ENCODE measurements at places on chromosomes 16 and 17.

GRCh38 chr17:80439499-80439898 lies 24.5 kb downstream of the ENDOV start:
- DNase-seq: no peak

DNA sequence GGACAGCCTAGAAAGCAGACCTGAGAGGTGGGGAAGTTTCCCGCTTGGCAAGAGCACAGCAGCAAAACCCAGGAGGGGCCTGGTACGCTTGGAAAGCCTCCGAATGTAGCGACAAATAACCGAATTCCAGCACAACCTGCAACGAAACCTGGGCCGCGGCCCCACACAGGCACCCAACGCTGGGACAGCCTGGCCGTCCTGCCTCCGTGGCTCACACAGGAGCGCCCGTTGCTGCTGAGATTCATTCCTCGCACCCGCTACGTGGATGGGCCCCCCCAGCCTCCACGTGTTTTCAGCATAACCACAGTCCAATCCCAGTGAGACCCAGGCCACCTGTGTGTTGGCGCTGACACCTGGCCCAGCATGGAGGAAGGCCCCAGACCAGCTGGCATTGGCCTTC lies 42.9 kb downstream of the LMF1 start:
- no peak for DNase-seq

GRCh38 chr17:68296217-68297191 lies 5.2 kb downstream of the ARSG start:
- DNase-seq: no peak

GRCh38 chr17:10956821-10957220 lies 118.9 kb upstream of the PIRT start:
- no peak for DNase-seq

DNA sequence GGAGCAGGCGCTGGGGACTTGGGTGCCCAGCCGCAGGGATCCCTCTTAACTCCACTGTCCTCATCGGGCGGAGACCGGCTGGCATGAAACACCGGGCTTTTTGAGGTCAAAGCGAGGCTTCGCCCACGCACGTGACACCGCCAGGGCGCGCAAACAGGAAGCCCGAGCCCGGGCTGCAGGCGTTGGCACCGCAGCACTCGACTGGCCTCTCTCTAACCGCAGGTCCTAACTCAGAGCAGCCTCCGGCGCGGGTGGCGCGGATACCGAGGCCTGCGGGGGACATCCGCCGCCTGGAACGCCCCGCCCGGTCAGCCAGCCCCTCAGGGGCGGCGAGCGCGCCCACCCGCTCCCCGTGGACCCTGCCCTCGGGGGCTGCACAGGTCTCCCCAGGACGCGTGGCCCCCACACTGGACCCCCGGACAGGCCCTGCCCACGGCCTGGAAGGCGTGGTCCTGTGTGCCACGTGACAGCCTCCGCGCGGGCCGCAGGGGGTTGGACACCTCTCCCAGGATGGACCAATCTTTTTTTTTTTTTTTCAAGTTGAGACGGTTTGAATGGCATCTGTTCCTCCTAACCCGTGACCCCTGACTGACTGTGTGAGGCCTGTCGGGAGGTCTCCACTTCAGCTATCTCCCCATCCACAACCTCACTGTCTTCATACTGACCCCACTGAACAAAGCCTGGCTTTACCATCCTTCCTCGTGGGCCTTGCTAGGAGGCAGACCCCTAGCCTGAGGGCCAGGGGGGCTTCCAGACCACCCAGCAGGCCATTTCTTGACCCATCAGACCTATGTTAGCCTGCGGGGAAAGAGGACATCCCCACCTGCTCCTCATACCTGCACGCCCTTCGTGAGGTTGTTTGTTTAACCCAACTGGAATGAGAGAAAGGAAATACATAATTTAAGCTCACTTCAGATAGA lies 8.4 kb upstream of the SLC47A2 start:
- DNase-seq: peak; percentile 35

- DNase-seq: no peak
These were observed 42.6 kb upstream of the ERN1 start for GRCh38 chr17:64172510-64172909.

DNA sequence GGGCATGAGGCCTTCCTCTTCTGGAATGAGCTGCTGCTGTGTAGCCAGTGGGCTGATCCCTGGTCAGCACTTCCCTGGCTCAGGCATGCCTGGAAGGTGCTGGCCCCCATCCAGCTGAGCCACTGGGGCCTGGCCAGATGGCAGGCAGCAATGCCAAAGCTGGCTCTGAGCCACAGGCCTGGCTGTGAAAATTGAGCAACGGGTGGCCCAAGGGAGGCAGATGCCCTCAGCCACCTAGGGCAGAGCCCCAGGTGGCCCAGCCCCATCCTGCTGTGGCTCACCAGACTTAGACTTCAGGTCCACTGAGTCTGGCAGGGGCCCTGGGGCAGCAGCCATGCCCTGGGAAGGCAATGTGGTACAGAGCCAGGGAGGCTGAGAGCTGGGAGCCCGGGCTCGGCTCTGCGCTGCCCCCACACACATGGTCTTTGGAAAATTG lies 8.5 kb upstream of the CRHR1 start:
- DNase-seq: no peak

- no peak for DNase-seq
These were observed 434.4 kb upstream of the ZFHX3 start for GRCh38 chr16:73482310-73482709.

DNA sequence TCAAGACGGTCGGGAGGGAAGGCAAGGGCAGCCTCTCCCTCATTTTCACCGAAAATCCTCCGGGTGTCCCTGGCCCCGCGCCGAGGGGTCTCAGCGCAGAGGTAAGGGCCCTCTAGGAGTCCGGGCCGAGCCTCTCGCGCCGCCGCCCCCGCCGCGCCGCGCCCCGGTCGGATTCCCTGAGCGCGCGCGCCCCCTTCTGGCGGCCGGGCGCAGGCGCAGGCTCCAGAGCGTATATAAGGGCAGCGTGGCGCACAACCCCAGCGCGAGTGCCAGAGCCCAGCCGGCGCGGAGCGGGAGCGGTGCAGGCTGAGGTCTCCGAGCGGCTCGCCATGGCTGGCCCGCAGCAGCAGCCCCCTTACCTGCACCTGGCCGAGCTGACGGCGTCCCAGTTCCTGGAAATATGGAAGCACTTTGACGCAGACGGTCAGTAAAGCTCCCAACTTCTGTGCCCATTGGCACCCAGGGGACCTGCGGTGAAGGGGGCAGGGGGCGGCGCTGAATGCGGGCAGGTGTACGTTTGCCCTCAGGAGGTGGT lies at the start of gene CALB2:
CALB2 (plus strand) TSS at position 260 of the 535 bp plus-strand sequence; CDS start at position 330, 70 bp downstream.
- peak; percentile 25 for DNase-seq

- no peak for DNase-seq
These were observed 1594.0 kb upstream of the GOT2 start for GRCh38 chr16:60328152-60328551.

DNA sequence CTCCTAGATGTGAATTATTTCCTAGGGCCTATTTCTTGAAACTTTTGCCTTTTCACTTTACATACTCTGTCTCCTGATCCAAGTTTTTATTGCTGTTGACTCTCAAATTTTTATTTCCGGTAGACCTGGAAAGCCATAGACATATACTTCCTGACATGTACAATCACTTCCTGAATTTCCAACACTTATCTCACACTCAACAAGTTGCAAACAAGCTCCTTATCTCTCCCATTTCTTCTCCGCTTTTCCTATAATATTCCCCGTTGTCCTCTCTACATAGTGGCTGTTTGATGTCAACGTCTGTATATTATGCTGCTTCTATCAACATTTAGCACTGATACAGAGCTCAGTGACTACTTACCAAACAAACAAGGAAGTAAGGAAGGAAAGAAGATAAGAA lies 59.3 kb downstream of the IKZF3 start:
- no peak for DNase-seq

DNA sequence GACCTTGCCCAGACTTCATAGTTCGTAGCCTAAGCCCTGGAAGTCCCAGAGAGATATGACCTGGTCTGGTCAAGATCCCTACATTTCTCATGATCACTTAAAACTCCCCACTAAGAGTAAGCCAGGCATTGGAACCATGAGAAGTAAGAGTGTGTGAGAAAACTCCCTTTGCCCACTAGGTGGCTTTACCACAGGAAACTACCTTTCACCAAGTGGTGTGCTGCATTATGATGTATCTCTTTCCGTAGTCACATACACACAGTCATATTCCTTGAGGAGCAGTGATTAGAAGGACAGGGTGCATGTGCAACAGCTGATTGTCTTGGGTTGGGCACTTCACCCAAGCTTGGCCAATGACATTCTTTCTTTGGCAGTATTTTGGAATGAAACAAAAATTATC lies 639.3 kb downstream of the KCNJ2 start:
- DNase-seq: no peak

DNA sequence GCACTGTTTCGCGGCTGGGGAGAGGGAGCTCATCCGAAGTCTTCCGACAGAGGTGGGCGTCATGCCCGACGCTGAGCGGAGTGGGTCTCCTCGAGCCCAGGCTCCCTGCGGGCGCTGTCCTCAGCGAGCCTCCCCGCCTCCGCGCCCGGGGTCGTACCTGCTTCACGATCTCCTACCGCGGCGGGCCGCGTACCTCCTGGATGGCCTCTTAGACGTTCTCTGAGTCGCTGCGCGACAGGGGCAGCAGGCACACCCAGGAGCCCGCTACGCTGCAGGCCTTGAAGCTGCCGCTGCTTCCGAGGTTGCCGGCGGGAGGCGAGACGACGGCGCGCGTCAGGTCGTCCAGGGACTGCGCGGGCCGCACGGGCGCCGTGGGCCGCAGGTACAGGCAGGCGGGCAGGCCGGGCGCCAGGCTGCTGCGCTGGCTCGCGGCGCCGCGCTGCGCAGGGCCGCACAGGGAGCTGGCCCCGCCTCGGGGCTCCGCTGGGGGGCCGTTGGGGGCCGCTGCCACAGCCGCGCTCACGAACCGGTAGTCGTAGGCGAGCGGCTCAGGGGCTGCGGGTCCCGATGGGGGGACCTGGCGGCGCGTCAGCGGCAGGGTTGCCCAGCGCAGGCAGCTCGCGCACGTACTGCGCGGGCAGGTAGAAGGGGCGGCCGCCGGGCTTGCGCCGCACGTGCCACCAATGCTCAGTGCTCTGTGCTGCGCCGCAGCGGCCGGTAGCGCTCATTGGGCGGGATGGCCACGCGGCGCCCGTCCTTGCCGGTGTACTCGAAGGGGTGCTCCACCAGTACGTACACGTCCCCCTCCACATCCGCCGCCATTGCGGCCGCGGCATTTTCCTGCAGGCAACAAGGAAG lies 116.4 kb upstream of the SMURF2 start:
- no peak for DNase-seq

DNA sequence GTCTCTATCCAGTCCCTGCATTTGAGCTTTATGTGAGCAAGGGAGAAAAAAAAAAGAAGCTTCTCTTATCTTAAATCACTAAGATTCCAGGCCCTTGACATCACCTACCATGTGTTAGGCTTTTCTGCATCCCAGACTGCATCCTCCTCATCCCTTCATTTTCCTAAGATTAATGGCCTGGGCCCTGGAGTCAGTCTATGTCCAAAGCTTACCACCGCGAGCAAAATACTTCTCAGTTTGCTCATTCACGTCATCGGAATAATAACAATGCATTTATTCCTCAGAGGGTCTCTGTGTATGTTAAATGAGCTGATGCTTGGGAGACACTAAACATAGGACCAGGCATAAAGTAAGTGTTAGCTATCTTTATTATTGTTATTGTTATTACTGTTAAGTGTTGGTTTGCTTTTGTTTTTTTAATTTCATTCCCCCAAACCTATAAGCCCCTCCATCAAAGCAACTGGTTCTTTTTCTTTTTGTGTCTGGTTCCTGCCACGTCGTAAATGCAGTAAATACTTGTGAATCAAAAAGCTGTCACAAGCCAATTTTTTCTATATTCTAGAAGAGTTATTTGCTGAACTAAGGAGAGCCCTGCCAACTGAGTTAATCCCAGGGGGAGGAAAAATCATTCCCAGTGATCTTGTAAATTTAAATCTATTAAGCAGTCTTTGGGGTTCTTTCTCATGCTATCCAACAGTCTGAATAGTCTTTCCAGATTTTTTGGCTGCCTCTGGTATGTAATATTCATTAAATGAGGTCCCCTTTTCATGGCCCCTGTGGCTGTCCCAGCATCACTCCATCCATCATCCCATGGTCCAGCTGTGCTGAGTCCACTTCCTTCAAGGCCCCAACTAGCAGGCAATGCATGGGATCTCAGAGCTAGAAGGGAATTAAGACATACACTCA lies 46.5 kb downstream of the VAT1L start:
- DNase-seq: no peak

DNA sequence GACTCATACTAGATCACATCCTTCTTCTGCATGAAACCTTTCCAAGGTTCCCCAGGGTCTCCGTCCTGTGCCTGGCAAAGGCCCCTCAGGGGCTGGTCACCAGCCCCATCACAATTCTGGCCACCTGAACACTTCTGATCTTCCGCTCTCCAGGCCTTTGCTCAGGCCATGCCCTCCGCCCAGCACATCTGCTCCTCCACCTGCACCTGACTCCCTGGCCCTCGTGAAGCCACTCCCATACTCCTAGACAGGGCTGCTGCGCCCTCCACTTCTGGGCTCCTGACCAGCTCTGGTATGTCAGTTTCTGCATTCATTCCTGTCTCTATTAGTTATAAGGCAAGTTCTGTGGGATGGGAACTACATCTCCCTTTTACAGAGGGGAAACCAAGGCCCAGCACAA lies 1.9 kb upstream of the MYL11 start:
- no peak for DNase-seq

Measured in stimulated activated CD8-positive, alpha-beta memory T cell treated with anti-CD3 and anti-CD28 coated beads, Interleukin-7, amount 100 ng/mL, for 48 hours (primary cell).